Thymus (tissue), 14 donors: ENCODE measurements at places on chromosomes 6 and 20.

DNA sequence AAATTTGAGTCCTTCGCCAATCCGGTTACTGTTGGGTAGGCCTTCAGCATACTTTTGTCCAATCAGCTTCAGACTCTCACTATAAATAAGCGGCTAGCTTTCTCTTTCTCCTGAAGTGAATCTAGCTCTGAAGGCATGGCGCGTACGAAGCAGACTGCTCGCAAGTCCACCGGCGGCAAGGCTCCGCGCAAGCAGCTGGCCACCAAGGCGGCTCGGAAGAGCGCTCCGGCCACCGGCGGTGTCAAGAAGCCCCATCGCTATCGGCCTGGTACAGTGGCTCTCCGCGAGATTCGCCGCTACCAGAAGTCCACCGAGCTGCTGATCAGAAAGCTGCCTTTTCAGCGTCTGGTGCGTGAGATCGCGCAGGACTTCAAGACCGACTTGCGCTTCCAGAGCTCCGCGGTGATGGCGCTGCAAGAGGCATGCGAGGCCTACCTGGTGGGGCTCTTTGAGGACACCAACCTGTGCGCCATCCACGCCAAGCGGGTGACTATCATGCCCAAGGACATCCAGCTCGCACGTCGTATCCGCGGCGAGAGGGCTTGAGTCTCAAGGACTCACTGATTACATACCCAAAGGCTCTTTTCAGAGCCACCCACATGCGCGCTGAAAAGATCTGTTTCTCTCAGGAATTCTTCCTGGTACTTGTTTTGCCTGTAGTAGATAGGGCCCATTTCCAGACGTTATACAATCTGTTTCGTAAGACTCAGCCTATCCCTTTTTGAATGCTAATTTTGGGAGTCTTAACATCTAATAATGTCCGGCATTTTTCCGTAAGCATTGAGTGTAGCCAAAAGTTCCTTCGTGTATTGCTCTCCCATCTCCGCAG lies 102.0 kb downstream of the OR2B2 start:
- no peaks in the 10 kb centered on the region for H3K36me3 ChIP-seq
- H3K27me3 ChIP-seq: no peaks in the 10 kb centered on the region
- peak overlapping the region; percentile 100 for H3K27ac ChIP-seq
- peak overlapping the region; percentile 82 for H3K4me3 ChIP-seq
- peak; percentile 99 for DNase-seq
- H3K4me1 ChIP-seq: peaks cover 36% of the 10 kb centered on the region

DNA sequence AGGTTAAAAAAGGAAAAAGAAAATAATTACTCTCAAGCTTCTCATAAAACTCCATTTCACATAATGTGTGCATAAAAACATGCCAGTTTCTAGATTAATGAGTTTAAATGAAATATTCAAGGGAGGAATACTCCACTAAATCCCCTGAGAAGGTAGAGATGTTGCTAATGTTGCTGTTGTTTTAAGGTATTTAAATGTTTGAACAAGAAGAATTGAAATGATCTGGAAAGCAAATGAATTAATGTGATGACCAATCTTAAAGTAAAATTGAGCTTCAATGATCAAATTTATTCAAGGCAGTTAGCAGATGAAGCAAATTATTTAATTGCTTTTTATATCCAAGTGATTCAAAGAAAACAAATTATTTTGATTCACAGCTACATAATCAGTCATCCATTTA lies 804.4 kb downstream of the EYS start:
- H3K27me3 ChIP-seq: no peaks in the 10 kb centered on the region
- no peak for DNase-seq
- no peaks in the 10 kb centered on the region for H3K36me3 ChIP-seq
- no peaks in the 10 kb centered on the region for H3K4me1 ChIP-seq

- H3K27me3 ChIP-seq: no peaks in the 10 kb centered on the region
- DNase-seq: no peak
Measured at GRCh38 chr6:37014667-37015066, 9.2 kb downstream of the FGD2 start.

- H3K27ac ChIP-seq: no peak overlapping the region
- H3K27me3 ChIP-seq: no peaks in the 10 kb centered on the region
- DNase-seq: no peak
- H3K4me1 ChIP-seq: no peaks in the 10 kb centered on the region
- H3K36me3 ChIP-seq: no peaks in the 10 kb centered on the region
Measured at GRCh38 chr6:158905277-158905676, 86.1 kb upstream of the EZR start.

- H3K27me3 ChIP-seq: no peaks in the 10 kb centered on the region
- H3K27ac ChIP-seq: no peak overlapping the region
- no peak for DNase-seq
Measured at GRCh38 chr6:14165091-14165490, 47.5 kb downstream of the CD83 start.

DNA sequence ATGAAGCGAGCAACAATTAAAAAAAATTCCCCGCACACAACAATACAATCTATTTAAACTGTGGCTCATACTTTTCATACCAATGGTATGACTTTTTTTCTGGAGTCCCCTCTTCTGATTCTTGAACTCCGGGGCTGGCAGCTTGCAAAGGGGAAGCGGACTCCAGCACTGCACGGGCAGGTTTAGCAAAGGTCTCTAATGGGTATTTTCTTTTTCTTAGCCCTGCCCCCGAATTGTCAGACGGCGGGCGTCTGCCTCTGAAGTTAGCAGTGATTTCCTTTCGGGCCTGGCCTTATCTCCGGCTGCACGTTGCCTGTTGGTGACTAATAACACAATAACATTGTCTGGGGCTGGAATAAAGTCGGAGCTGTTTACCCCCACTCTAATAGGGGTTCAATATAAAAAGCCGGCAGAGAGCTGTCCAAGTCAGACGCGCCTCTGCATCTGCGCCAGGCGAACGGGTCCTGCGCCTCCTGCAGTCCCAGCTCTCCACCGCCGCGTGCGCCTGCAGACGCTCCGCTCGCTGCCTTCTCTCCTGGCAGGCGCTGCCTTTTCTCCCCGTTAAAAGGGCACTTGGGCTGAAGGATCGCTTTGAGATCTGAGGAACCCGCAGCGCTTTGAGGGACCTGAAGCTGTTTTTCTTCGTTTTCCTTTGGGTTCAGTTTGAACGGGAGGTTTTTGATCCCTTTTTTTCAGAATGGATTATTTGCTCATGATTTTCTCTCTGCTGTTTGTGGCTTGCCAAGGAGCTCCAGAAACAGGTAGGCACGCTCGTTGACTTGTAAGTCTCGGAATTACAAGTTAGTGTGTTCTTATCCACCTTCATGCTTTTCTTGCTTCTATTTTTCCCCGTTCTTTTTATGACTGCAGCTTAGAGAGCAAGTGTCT lies at the start of gene EDN1:
Gene EDN1 (plus strand): TSS at position 429 of the 888 bp plus-strand sequence. CDS start 269 bp downstream, at position 698.
- DNase-seq: no peak
- peak within 1 kb of the TSS; percentile 33 for H3K4me3 ChIP-seq
- peaks cover 17% of the 10 kb centered on the region for H3K4me1 ChIP-seq
- peaks cover 26% of the 10 kb centered on the region for H3K27me3 ChIP-seq

GRCh38 chr6:159981403-159982245 lies 12.7 kb downstream of the IGF2R start:
- DNase-seq: no peak
- H3K4me1 ChIP-seq: peaks cover 65% of the 10 kb centered on the region
- no peak overlapping the region for H3K4me3 ChIP-seq

DNA sequence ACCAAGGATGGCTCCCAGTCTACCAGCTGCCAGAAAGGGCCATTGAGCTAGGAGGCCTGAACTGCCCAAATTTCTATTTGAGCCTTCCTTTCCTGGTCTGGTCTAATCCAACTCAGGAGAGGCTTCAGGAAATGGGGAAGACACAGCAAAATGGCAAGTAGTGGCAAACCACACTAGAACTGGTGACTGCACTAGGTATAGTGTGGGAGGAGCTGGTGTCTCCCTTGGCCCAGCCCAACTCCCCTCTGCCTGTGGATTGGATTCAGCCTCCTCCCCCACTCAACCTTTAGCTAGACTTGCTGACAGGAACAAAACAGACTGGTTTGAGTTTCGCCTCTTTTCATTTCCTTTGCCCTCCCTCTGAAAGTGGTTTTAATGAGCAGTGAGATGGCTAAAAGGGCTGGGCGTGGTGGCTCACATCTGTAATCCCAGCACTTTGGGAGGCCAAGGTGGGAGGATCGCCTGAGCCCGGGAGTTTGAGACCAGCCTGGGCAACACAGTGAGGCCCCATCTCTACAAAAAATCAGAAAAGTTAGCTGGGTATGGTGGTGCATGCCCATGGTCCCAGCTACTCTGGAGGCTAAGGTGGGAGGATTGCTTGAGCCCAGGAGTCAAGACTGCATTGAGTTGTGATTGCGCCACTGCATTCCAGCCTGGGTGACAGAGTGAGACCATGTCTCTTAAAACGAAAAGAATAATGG lies 17.5 kb downstream of the MRPS18A start:
- no peak overlapping the region for H3K4me3 ChIP-seq
- H3K27me3 ChIP-seq: peaks cover 5% of the 10 kb centered on the region
- H3K27ac ChIP-seq: no peak overlapping the region
- DNase-seq: no peak
- H3K36me3 ChIP-seq: peaks cover 48% of the 10 kb centered on the region
- H3K4me1 ChIP-seq: peaks cover 4% of the 10 kb centered on the region

DNA sequence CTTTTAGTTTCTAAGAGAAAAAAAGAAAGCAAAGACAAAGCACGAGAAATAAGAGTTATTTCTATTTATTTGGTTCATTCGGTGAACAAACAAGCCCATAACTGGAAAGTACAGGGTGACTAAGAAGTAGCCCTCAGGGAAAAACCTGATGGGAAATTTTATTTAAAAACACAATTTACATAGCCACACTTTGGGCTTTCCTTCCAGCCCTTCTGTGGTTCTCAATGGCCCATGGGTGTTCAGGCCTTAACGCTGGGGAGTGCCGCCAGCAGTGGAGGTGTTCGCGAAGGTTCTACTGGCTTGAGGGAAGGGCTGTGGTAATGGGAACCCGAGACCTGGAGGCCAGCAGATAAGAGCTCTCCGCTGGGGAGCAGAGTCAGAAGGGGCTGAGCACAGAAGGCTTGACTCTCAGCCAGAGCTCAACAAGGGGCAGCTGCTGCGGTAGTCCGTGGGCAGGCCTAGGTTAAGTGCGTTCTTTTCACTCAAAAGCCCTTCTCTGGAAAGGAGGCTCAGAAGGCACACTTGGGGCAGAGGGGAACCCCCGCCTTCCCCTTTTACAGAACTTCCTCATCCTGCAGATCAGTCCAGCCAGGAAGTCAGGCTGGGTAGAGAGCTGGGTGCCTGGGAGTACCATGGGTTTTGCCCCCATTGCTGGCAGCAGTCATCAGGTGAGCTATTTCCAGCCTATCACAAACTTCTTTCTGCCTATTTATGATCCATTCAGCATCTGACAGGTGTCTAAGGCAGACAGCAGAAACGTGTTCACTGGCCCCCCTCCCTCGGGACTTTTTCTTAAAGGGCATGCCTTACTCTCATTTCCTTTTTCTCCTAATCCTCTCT lies 8.8 kb upstream of the CD83 start:
- no peak overlapping the region for H3K4me3 ChIP-seq
- DNase-seq: no peak
- peak overlapping the region; percentile 27 for H3K27ac ChIP-seq
- no peaks in the 10 kb centered on the region for H3K36me3 ChIP-seq
- no peaks in the 10 kb centered on the region for H3K27me3 ChIP-seq

DNA sequence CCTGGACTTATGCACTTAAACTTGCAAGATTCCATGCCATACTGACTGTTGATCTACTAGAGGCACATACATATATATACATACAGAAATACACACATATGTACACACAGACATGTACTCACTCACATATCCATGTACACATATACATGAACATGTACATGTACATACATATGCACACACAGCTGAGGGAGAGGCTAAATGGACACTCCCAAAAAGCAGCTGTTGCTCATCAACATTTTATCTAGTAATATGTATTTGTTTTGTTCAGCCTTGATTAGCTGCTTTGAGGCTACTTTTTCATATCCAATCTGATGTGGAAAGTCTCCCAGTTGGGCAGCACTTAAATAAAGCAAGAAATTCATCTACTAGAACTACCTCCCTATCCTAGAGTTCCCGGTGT lies 33.7 kb upstream of the FBXL4 start:
- H3K27me3 ChIP-seq: no peaks in the 10 kb centered on the region
- DNase-seq: no peak
- H3K27ac ChIP-seq: no peak overlapping the region
- no peak overlapping the region for H3K4me3 ChIP-seq
- no peaks in the 10 kb centered on the region for H3K36me3 ChIP-seq

DNA sequence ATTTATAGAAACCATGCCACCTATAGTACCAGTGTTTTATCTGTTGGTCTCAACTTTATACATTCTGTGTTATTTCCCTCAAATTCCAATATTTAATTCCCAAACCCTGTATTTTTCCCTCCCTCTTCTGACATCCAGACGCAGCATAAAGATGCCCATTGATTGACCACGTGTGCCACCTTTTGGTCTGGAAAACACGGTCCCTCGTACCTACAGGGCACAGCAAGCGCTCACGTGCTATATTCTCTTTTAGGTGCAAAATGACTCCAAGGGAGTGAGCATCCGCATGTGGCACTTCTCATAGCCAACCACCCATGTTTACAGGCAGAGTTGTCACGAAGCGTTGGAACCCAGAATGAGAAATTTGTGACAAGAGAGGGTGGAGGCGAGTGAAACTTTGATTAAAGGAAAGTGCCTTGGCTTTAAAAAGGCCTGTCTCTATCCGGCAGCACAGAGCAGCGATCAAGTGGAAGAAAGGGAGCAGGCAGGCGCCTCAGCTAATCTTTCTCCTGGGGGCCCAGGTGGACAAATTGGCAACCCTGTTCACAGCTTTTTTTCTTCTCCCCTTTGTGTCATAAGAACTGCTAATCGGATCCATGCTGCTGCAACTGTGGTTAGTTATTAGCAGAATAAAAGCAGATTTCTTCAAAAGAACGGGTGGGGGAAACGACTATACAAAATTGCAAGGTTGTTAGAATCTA lies 225.9 kb downstream of the TMEM242 start:
- no peak for DNase-seq
- H3K36me3 ChIP-seq: peaks cover 3% of the 10 kb centered on the region
- no peak overlapping the region for H3K27ac ChIP-seq
- H3K27me3 ChIP-seq: no peaks in the 10 kb centered on the region

DNA sequence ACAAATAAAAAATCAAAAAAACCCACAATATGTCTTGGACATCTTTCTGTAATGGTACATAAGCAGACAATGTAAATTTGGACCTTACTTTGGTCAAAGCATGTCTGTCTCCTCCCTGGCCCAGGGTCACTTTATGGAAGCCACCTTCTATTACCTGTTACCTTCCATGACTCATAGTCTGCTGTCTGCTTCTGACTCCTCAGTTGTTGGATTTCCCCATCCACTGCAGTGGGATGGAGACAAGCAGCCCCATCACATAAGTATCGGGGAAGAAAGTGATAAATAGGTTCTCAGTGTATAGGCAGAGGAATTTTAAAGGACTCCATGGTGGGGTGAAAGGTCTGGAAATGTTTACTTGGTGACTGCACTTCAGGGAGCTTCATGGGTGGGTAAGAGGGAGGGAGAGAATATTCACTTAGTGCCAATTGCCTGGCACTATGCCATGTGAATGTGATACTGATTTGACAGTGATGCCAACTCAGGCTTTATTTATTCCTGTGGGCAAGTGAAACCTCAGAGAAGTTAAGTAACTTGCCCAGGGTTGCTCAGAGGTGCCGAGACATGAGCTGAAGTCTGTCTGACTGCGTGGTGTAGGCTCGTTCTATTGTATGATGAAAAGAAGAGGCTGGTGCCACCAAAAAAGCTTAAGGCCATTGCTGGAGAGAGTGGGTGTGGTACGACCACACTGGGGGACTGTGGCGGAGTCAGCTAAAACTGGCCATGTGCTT lies 175.6 kb upstream of the RNF24 start:
- H3K4me1 ChIP-seq: no peaks in the 10 kb centered on the region
- H3K27me3 ChIP-seq: no peaks in the 10 kb centered on the region
- H3K4me3 ChIP-seq: no peak overlapping the region
- DNase-seq: no peak

- H3K36me3 ChIP-seq: no peaks in the 10 kb centered on the region
- H3K27me3 ChIP-seq: no peaks in the 10 kb centered on the region
- DNase-seq: no peak
- H3K4me3 ChIP-seq: no peak overlapping the region
- H3K27ac ChIP-seq: no peak overlapping the region
Measured at GRCh38 chr6:48736501-48737206, 625.7 kb upstream of the PTCHD4 start.
